ENCODE measurements at places on chromosomes 6 and 20.

GRCh38 chr20:23794065-23794464 lies 32.5 kb downstream of the CST2 start:
- DNase-seq: no peak

DNA sequence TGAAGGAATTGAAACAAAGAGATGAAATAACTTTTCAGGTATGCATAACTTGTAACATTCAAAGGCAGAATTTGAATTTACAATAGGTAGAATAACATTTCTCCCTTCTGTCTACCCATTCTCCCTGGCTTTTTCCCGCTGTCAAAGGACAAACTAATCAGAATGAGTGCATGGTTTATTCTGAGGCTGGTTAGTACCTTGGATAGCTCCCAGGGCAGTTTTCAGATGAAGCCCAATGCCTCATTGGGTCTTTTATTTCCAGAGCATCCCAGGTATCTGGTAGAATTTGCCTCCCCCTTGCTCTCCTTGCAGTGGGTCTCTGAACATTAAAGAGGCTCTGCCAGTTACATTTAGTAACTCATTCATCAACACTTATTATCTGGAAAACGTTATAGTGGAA lies 665.5 kb downstream of the BCKDHB start:
- peak; percentile 31 for DNase-seq

- DNase-seq: no peak
Observed at GRCh38 chr20:43542161-43542560, 16.7 kb upstream of the SGK2 start.

DNA sequence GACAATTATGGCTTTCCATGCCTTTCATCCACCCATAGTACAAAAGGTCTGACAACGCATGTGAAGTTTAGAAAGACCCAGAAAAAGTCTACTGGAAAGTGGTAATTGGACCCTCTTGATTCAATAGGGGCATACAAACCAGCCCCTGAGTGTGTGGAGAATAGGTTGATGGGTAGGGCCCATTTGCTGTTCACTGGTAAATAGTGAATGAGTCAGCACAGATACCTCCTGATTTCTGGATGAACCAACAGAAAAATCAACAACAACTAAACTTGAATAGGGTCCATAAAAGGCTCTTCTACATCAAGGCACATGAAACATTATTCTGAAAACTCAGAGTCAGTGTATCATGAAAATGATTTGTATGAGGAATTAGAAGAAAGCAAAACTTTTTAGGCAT lies 235.4 kb upstream of the SLC35B3 start:
- DNase-seq: no peak

DNA sequence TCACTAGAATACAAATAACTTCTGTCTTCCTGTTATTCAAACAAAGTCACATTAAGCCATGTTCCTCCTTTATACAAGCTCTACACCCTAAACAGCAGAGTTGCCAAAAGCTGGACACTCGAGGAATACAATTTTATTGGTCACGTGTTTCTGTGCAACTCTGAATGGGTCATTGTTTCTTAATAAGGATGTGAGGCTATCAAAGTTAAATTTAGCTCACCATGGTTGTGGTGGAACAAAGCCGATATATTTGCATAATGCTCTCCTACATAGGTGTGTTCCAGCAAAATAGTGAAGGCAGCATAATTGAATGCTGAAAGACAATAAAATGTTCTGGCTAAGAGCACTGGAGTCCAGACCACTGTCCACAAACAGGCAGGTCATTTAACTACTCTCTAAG lies 36.9 kb upstream of the CD2AP start:
- no peak for DNase-seq
